Activated naive CD4-positive, alpha-beta T cell treated with Interleukin-2 at 50 U/mL for 16 hours (primary cell): ENCODE measurements at places on chromosomes 6 and 20.
A peak's percentile ranks its signal among the peaks of the same experiment; 100 is the strongest.

- no peak for DNase-seq
These were observed 7.3 kb downstream of the RGS17 start for GRCh38 chr6:153123801-153124200.

DNA sequence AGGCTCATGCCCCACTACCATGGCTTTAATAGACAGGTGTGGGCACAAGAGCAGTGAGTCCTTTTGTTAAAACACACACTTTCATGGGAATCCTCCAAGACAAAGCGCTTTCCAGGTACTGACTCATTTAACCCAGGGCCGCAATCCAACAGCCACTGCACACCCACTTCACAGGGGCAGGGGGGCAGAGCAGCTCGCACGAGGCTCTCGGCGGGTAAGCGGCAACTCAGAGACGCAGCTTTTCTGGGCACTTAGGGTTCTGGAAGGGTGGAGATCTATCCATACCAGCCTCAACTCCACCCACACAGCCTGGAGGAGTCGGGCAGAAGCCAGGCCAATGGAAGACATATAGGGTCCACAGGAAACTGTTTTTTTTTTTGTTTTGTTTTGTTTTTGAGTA lies 28.6 kb downstream of the PSMG4 start:
- no peak for DNase-seq

GRCh38 chr6:3226481-3227362 lies 731 bp downstream of the TUBB2B start:
- DNase-seq, result no peak

DNA sequence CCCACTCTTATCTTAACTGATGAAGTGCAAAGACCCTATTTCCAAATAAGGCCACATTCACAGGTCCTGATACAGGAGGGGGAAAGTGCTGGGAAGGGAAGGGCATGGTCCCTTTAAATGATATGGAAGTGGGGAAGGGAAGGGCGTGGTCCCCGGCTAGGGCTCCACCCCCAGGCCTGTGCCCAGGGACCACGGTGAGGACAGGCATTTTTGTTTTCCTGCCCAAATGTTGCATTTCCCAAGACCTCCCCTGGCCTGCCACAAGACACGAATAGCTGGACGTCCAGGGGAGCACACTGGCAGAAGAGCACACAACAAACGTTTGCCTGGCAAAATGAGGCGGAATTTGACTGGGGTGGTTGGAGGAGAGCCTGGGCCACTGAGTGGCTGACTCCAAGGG lies 16.1 kb upstream of the HFE start:
- no peak for DNase-seq

- DNase-seq, result no peak
These were observed 39.4 kb downstream of the RREB1 start for GRCh38 chr6:7147051-7147671.

GRCh38 chr20:43833511-43834395 lies 80.9 kb upstream of the TOX2 start:
- no peak for DNase-seq

DNA sequence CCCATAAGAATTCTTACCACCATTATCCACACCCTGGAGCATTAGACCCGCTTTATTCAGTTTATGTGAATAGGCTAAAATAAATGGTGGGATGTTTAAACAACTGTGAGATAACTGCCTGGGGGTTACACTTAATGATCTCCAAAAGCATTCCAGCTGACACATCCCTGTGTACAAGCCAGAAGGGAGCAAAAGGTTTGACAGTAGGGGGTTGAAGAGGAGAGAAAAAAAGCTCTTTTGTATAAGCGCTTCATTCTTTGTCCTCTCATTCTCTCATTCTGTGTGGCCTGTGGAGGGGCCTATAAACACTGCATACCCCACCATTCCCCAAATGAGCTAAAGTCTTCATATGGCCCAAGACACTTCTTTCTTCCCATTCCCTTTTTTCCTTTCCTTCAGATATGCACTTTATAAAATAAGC lies 30.8 kb upstream of the COL21A1 start:
- DNase-seq, result no peak

- DNase-seq, result no peak
These were observed 55.7 kb downstream of the FYN start for GRCh38 chr6:111817451-111818120.

DNA sequence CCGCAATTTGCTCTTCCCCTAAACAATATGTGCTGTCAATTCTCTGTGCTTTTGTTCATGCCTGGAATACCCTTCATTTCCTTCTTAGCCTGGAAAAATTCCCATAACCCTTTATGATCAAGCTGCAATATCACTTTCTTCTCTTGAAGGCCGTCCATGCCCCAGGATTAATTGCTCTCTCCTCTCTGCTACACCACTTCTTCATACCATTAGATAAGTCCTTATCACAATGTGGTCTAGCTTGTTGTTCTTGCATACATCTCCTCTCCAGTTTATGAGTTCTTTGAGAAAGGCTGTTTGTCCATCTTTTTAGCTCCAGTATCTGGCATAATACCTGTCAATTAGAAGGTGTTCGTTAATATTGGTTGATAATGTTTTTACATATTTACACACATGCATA lies 111.2 kb upstream of the SAMD5 start:
- no peak for DNase-seq

- DNase-seq, result no peak
These were observed 175.9 kb downstream of the ARID1B start for GRCh38 chr6:156953127-156953478.

- DNase-seq, result peak; percentile 76
These were observed at the start of gene B3GALT4 for GRCh38 chr6:33276864-33277662. Gene B3GALT4, plus strand, starts transcription at chr6:33277123. Its CDS starts 297 bp downstream, at chr6:33277420.

DNA sequence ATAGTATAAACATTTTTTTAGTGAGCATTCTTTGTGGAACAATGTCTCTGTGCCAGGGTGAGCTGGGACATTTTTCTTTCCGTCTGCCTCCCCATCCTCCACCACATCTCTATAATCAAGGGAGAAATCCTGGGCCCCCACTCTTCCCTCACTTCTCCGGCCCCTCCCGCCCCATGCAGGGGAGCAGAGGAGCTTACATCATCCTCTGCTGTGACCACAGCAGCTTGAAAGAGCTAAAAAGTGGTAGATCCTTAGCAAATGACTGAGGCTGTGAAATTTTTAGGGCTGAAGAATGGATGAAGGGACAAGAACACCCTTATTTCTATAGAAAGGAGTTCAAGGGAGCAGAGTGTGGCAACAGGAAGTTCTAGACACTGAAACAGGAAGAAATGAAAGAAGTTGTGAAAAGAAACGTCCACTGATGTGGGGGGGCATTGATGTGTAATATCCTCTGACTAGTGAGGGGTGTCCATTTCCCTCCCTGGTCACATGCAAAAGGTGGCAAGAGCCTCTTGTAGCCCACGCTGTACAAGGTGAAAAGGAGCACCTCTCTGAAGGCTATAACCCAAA lies 380.3 kb upstream of the JARID2 start:
- DNase-seq, result no peak

DNA sequence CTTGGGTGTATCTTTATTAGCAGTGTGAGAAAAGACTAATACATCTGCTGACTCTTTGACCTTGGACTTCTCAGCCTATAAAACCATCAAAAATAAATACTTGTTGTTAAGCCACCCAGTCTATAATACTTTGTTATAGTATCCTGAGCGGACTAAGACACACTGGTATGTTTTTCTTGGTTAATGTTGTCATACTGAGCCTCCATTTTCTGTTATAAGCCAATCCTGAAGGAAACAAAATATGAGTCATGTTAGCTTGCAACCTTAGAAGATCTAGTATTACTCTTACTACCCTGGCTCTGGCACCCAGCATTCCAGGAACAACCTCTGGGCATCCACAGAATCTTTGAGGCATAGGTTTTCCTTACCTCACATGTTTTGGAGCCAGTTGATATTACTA lies 307.2 kb downstream of the FRK start:
- no peak for DNase-seq

DNA sequence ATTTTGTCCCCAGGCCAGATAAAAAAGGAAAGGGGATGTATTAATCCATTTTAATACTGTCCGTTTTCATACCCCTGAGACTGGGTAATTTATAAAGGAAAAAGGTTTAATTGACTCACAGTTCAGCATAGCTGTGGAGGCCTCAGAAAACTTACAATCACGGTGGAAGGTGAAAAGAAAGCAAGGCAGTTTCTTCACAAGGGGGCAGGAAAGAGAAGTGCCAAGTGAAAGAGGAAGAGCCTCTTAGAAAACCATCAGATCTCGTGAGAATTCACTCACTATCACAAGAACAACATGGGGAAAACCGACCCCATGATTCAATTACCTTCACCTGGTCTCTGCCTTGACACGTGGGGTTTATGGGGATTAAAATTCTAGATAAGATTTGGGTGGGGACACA lies 152.5 kb downstream of the IBTK start:
- DNase-seq, result no peak

DNA sequence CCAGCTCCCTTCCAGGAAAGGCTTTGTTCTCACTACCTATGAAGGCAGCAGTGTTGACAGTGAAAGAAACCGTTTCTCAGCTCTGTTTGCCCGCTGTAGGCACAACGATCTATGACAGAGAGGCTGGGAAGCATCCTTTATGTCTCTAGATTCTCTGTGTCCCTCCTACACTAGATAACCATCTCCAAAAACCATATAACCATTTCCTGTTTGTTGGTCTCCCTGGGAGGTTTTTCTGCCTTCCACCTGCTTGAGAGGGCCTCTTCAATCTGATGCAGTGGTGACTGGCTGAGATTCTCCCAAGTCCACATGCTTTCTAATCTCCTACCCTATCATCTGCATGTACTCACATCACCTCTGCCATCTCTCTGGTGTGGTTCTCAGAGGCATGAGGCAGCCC lies 32.0 kb upstream of the TMEM217 start:
- peak; percentile 10 for DNase-seq

DNA sequence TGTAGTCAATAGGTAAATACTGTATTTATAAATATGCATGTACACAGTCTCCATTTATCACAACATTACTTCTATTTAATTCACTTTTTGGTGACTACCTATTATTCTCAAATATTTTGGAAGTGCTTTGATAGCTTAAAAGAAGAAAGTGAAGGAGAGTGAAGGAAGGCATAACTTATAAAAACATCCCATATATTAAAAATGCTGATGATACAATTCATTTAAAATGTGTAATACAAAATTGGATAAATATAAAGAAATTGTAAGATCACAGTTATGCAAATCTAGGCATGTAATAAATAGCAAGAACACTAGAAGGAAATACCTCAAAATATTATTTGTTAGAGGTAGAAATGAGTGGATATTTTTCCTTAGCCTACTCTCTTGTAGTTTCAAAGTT lies 111.6 kb upstream of the ADTRP start:
- DNase-seq, result no peak

GRCh38 chr6:36556281-36556680 lies 9.0 kb upstream of the STK38 start:
- DNase-seq, result no peak

DNA sequence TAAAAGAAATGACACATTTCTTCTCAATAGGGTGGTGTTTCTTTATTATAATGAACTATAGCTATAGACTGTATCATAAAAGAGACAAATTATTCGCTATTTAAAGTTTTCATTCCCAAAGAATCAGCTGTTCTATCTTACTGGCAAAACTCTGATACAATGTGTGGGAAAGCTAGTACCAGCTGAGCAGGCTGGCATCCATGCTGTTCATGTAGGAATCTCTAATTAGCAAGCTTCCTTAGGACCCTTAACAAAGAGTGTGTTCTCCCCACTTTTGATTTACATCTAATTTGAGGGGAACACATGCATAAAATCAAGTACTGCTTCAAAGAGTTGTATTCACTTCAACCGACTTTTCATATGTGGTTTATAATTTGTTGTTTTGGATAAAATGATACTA lies 13.2 kb downstream of the STX16 start:
- no peak for DNase-seq

- no peak for DNase-seq
These were observed 33.0 kb downstream of the SLCO4A1 start for GRCh38 chr20:62675156-62675876.

GRCh38 chr6:169852504-169853195 lies 101.2 kb downstream of the ERMARD start:
- no peak for DNase-seq

- no peak for DNase-seq
These were observed 44.8 kb downstream of the TAF8 start for GRCh38 chr6:42095094-42095493.

DNA sequence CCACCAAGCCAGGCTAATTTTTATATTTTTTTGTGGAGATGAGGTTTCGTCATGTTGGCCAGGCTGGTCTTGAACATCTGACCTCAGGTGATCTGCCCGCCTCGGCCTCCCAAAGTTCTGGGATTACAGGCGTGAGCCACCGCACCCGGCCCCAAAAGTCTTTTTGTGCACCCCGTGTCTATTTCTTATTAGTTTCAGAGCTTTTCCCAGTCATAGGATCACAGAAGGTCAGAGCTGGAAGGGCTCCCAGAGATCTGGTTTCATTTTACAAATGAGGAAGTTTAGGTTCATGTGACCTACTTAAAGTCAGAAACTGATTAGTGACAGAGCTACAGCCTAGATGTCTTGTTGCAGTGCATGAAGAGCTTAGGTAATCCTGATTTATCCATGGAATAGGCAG lies 1.6 kb upstream of the OGFRL1 start:
- no peak for DNase-seq

DNA sequence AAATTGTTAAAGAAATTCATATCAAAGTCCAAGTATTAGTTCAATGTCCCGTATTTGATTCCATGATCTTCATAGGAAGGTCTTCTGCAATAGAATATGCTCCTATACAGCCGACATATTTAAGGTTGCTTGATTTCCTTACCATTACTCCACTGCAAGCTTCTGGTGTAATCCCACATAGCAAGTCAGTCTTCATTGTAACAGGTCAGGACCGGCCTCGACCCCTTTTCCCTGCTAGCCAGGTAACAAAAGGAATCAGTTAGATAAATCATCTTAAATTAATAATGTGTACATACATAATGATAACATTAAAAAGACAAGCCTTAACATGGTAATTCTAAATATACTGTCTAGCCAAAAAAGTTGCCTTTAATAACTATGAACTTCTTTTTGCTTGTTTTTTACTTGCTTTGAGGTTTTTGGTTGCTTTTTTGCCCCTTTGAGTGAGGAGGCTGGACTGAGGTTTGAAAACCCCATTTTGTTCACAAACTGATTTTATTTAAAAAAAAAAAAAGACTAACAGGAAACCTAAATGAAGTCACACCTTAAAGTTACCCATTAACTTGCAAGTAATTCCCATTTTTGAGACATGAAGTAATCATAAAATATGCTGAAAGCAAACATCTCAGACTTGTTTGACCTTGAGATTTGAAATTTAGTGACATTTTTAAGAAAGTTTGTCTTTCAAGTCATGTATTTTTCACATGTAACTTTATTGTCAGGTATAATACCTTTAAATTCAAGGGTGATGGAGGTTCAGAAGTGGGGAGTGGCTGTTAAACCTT lies 19.2 kb upstream of the SNX14 start:
- DNase-seq, result no peak

DNA sequence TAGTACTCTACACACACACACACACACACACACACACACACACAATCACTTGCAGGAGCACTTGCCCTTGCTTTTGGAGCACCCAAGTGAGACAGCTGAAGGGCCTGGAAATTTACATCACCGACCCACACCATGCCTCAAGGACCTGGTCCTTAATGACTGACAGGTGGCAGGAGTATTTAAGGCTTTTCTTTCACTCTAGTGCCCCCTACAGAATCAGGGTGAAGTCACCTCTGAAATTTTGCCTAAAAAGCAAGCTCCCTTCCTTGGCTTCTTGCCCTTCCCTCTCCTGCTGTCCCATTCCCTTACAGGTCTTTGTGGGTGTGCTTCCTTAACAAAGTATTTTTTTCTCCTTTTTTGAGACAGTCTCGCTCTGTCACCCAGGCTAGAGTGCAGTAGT lies 353.5 kb upstream of the IRAK1BP1 start:
- no peak for DNase-seq
